ENCODE measurements at places on chromosomes 12 and 14.

GRCh38 chr14:100903134-100903468 lies 421 bp downstream of the RTL1 start:
- DNase-seq: no peak

DNA sequence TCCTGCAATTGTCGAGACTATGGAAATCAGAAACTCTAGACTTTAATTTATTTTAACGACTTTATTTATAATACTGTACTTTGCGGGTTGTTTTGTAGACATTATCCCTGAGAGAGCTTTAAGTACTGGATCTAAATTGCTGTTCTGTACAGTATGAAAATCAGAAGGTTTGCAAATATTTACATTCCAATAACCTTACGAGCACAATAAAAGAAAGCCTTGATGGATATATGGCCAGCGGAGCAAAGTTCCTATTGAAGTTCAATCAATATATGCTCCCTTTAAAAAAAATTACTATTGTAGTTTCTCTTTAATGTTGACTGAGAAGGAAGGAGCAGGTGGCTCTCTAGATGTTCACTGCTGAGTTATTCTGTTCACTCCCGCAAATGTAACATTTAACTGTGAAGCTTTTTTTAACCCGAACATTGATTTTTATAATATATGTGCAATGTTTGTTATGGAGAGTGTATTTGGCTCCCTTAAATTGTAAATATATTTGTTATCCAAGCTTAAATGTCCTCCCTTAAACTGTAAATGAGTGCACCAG lies 235.3 kb downstream of the PLCZ1 start:
- DNase-seq: no peak

GRCh38 chr12:132374612-132375445 lies 45.4 kb upstream of the GALNT9 start:
- DNase-seq: no peak

GRCh38 chr14:68501614-68502052 lies 291.2 kb downstream of the ZFP36L1 start:
- peak; percentile 7 for DNase-seq

DNA sequence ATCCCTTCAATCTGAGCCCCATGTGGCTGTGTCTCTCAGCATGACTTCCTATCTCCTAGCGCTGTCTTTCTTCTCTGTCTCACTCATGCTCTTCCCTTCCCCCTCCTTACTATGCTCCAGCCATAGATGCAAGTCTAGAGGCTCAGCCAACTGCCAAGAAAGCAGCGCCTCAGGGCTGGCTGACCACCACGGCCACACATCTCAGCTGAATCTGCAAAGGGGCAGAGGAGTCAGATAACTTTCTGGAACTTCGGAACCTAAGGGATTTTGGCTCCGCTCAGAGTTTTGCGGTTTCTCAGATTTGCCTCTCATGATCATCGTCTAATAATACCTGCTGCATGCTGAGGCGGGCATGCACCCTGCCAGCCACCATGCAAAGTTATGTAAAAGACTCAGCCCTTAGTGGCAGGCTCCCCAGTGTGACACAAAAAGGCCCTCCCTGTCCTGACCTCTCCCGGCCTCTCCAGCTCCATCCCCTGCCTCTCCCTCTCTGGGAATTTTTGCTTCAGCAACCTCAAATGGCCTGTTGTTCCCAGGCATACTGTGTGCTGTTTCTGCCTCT lies 5.0 kb upstream of the FGF6 start:
- DNase-seq: no peak

GRCh38 chr14:90253826-90254225 lies 2.5 kb upstream of the PSMC1 start:
- no peak for DNase-seq

- DNase-seq: no peak
Observed at GRCh38 chr14:93073910-93074769, 41.6 kb downstream of the ITPK1 start.

DNA sequence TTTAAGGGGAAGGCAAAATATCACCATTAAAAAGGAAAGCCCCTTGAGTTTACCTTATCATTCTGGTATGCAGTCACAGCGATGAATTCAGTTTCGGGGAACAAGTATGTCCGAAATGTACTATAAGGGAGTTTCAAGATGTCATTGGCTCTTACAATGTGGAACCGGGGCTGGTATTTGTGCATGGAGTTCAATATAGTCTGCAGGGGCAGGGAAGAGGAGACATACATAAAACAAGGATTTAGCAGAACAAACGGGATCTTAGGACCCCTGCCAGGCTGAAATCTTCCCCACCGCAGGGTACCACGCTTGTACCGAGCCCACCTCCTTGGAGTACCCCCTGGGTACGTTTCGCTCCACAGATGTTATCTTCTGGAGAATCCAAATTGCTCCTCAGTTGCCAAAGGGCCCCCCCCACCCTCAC lies 4.5 kb downstream of the TBX3 start:
- no peak for DNase-seq

GRCh38 chr12:120039711-120040110 lies 50.7 kb downstream of the BICDL1 start:
- DNase-seq: no peak

DNA sequence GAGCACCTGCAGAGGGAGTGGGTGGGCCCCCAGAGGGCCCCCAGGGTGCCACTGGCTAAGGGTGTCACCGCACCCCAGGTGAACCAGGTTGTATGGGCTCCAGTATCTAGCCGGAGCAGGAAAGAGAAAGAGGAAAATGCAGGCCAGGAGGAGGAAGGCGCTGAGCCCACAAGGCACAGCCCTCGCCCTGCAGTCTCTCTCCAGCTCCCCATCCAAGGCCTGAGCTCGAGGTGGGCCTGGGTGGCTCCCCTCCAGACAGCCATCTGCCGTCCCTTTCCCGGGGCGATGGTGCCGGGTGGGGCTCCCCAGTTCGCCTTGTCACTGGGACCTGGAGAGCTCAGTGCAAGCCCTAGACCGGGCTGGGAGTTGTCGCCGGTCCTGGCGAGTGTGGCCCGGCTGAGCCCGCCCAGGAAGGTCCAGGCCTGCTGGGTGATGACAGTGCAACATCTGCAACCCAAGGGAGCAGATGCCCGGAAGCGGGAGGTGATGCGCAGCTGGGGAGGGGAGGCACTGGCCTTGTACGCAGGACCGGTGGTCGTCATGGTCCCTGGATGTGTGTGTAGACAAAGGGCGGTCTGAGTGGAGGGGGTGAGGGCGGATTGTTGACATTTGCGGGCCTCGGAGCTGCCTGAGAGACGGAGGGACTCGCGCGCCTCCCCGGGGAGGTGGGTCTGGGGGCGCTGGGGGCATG lies 716 bp downstream of the TMEM179 start:
- DNase-seq: no peak

GRCh38 chr12:130031571-130032189 lies 127.9 kb upstream of the TMEM132D start:
- peak; percentile 39 for DNase-seq

DNA sequence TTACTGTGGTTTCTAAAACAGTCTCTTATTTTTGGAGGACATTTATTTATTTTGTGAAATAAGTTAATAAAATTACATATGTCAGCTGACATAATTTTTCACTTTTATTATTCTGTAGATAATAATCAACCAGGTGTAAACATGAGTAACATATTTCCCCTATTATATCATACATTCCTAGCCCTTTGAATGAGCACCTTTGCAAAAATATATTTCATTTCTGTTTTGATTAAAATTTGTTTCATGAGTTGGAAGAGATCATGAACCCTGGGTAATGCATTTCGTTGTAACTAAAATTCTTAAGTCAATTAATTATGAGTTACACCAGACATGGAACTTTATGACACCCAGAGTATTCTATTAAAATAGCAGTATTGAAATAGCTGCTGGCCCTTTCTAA lies 56.3 kb downstream of the SLC16A7 start:
- DNase-seq: no peak

GRCh38 chr14:73372529-73372928 lies 85.8 kb downstream of the NUMB start:
- no peak for DNase-seq

DNA sequence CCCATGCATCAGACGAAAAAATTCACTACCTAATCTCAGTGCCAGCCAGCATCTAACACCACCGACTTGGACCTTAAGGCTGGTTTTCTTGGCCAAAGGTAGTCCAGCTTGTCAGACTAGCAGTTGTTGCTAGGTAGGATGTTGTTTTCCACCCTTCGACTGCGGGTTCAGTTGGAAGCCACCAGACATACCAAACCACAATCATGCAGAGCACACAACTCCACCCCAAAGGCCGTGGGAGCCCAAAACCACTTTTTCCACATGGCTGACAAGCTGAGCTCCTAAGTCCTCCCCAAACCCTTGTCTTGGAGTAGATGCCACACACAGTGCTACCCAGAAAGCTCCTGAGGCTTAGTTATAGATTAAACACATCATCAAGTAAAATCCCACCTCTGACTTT lies 46.8 kb downstream of the LRIG3 start:
- DNase-seq: no peak

DNA sequence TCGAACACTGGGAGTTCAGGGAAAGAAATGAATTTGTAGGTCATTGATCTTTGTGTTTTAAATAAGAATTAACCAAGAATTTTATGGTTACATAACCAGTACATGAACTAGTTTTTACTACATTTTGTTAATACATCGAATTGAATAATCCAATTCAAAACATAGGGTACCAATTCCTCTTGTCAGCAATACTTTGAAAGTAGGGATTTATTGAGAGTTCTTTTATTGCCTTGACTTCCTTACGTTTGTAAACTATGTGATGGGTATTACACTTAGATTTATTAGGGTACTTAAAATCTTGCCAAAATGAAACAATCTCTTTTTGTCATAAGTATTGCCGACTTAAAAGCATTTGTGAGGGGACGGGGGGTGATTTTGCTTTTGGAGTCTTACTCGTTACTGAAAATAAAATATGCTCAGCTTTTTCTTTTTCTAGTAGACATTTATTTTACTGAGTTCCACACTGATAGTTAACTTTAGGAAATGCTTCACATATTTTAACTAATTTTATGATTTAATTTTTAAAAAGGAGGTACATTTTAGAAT lies 22.4 kb downstream of the SOCS2 start:
- DNase-seq: no peak

DNA sequence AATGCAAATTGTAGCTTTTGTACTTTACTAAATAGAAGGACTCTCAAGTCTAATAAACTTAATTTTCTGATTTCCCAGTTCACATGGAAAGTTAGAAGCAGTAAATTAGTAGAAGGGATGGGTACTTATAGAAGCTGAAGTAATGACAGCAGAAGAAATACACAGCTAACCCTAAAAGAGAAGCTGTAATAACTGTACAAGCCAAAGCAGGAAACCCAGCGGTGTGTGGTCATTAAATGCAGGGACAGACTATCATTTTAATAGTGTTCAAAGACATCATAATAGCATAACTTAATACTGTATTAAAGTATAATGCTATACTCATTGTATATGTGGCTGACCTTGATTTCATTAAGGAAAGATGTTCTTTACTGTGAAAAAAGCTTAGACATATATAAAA lies 74.9 kb downstream of the PCNX1 start:
- DNase-seq: no peak

DNA sequence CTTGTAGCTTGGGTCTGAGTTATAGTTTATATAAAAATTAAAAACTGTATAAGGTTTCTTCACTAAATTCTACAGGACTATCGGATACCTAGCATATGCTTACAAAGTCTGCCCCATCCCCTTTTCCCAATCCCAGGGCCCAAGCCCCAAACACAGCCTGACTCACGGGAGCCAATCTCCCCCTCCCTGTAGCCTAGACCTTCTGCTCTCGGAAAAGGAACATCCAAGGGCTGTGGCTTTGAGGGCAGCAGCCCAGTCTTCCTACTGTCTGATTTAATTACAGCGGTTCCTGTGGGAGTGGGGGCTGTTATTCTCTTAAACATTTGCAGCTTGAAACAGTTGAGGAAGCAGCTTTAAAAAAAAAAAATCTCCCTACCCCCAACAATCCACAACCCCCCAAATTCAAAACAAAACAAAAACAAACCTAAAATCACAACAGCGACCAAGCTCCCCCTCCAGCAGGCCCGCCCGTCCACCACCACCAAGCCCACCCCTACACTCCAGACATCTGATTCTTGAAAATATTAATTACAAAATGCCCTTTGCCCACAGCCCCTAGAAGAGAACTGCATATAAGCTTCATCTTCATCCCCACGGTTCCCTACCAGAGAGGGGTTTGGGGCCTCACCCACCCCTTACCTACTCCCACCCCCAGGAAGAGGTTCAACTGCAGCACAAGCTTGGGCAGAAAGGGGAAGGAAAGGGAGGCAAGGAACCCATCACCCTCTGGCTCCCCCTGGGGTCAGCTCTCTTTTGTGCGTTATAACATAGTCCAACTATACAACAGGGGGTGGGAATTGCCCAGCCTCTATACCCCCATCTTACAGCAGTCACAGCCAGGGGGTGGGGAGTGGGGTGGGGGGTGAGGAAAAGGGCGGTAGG lies 1.1 kb upstream of the PRKAG1 start:
- DNase-seq: no peak

DNA sequence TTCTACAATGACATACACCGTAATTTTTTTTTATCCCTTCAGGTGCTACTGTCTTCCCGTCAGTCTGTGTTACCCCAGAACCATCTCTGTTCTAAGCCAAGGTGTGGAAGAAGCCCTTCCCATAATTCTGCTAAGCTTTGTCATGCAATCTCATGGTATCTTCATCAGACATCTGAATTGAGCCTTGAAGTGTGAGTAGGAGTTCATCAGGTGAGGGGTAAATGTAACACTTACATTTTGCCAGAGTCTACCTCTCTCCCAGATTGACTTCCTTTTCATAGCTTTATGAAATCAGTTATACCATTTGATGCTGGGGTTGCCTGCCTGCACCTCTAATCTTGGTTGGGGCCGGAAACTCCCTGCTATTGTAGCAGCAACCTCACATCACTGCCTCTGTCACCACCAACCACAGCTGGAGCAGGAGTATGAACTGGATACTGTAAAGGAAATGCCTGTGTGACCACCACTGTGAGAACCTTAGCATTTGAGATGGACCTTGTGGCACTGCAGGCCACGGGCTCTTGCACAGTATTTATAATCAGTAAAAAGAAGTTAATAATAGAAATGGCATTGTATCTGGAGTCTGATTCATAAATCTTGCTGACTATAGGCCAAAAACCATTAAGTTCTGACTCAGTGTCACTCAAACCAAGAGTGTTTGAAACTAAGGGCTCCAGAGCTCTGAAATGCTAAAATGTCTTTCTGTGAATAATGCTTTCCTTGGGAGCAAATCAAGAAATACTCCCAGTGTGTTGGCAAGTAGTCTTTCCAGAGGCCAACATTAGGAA lies 58.7 kb upstream of the STK38L start:
- DNase-seq: no peak

DNA sequence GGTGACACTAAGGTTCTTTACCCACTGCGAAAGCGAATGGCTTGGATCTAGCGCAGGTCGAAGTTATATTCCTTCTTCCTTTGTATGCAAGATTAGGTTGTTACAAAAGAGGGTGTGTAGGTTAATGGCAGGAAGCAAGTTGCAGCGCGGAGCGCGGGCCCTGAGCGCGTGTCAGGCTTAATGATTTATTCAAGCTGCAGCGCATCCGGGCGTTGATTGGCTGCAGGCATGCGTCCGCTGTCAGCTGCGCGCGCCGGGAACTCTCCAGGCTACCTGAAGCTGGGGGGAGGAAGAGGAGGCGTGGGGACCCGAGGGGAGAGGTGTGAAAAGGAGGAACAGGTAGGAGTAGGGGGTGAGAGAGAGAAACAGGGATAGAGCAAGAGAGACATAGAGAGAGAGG lies 7.4 kb downstream of the ASCL1 start:
- peak; percentile 14 for DNase-seq
